ENCODE measurements at places on chromosomes 7 and 10.

DNA sequence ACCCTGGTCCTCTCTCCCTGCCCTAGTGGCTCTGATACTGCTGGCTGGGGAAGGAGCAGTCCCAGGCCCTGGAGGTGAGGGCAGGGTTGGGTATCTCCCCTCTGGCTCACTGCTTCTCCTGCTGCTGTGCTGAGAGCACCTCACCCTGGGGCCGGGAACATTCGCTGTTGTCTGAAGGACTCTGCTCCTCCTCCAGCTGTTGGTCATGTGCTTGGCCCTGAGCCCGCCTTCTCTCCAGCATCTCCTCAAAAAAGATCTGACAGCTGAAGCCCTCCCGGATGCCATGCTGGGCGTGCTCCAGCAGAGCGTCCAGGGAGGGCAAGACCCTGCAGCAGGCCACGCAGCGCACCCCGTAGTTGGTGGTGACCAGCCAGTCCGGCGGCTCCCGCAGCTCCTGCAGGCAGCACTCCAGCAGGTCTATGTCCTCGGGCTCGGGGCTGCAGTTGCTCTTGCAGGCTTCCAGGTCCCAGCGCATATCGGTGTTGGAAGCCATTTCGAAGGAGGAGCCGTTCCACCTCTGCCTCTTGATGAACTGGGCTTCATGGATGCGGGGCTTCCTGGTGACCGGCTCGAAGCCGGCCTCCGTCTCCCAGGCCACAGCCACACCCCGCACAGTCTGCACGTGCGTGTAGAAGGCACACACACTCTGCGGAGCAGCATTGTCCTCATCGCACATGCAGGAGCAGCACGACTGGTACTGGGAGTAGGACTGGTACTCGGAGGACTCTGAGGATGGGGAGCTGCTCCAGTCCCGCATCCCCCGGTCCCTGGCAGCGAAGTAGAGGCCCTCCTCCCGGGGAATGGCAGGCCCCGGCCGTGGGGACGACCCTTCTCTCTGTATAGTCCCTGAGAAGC, 2.1 kb downstream of the FAM170B start:
- DNase-seq, result no peak

GRCh38 chr7:74405191-74405898, 48.4 kb upstream of the GTF2IRD1 start:
- DNase-seq, result no peak

DNA sequence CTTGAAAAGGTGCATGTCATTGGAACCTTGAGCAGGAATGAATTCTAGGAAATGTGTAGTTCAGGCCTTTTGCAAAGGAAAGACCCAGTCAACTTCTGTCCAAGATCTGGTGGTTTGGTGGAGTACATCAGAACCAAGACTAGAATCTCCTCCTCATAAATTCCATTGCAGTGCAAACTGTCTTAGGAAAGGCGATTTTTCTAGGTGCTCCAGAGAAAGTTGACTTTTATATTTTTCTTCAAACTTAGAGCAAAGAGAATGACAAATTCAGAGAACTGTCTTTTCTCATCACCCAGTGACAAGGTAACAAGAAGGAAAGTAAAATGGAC, 50.0 kb downstream of the PRTFDC1 start:
- no peak for DNase-seq

DNA sequence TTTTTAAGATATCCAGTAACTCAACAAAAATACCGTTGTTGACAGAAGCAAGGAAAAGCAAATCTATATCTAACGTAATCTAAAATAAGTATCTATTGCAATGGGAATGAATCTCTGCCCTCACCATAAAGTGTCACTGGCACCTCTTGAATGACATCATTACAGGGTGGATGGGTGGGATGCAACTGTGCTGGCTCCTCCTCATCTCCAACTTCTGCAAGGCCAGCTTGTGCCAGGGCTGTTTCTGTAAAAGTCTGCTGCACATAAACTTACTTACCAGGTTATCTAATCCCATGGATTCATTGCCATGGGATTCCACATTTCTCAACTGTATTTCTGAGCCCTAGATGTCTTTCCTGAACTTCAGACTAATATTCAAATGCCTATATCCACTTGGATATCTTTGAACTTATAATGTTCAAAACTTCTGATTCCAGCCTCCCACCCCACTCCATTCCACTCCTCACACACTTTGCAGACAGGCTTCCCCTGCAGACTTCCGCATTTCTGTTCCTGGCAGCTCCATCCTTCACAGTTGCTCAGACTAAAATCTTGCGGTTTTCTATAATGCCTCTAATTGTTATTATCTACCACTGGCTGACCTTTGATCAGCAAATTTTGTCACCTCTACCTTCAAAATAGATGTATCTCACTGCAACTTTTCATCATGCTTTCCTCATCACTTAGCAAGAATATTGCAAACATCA, 10.7 kb downstream of the FGL2 start:
- DNase-seq, result no peak

DNA sequence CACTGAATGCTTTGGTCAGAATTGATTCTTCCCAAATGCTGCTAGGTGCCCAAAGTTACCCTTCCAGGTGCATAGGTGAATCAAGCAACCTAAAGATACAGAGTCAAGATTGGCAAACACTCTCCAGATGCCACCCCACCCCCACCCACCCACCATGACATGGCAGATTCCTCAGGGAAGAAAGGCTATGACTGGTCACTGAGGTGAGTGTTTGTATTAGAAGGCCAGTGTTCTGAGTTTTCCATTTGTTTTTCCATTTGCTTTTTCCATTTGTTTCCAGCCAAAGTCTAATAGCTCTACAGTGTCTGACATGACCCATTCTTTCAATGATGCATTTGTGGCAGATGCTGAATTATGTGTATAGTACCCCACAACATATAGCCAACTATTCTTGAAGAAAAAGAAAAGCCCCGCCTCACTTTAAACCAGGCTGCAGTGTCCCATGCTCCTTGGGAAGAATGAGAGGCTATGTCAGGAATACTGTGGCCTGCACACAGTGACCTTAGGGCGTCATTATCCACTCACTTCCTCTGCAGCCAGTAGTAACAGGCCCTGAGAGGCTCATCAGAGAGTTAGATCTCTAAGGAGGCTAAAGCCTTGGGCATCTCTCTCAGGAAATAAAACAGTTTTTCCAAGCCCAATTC, 16.1 kb upstream of the HIBADH start:
- DNase-seq, result no peak

GRCh38 chr7:131231381-131232220, 96.1 kb upstream of the MKLN1 start:
- no peak for DNase-seq

GRCh38 chr10:62684911-62685310, 119.6 kb upstream of the ADO start:
- no peak for DNase-seq

- no peak for DNase-seq
Measured at GRCh38 chr10:95176101-95176500, 17.9 kb upstream of the ACSM6 start.

GRCh38 chr10:35940141-35941041, 298.3 kb upstream of the FZD8 start:
- no peak for DNase-seq

GRCh38 chr7:155785536-155785935, 26.7 kb downstream of the SHH start:
- DNase-seq, result no peak

DNA sequence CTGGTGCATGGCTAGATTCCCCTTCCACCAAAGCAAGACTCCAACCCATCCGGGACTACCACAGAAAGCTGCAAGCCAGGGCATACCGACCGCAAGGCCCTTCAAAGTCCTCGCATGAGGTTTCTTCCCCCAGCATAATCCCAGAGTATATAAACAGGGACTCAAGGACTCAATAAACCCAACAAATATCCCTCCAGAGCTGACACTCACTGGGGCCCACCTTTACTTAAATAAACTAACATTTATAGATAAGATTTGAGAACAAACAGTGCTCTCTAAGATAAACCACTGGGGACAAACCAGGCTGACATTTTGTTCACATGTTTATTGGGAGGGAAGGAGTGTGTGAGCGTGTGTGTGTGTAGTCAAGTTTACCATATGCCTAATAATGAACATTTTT, 138.2 kb downstream of the ADAM12 start:
- DNase-seq, result no peak

DNA sequence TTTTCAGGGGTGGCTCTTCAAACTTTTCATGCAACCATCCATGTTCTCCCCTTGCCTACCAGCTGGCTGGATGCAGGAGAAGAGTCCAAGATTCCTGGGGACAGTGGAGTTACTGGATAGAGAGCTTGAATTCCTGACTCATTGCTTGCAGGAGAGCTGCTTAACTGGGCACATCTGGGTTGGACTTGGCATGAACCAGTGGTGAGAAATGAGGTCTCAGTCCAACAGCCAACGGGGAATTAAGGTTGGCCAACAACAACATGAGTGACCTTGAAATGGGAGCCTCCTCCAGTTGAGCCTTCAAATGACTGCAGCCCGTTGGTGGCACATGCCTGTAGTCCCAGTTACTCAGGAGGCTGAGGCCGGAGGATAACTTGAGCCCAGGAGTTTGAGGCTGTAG, 58.1 kb upstream of the OPN4 start:
- DNase-seq, result no peak

DNA sequence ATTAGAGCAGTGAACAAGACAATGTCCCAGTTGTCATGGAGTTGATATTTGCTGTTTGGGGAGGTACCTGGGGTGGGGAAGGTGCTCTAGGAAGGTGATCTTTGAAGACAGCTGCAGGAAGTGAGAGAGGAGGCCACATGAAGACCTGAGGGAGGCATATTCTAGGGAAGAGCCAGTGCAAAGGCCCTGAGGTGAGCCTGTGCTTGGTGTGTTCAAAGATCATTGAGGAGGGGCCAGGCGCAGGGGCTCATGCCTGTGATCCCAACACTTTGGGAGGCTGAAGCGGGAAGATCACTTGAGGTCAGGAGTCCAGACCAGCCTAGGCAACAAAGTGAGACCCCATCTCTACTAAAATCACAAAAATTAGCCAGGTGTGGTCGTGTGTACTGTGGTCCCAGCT, 15.1 kb downstream of the SEC61A2 start:
- no peak for DNase-seq

DNA sequence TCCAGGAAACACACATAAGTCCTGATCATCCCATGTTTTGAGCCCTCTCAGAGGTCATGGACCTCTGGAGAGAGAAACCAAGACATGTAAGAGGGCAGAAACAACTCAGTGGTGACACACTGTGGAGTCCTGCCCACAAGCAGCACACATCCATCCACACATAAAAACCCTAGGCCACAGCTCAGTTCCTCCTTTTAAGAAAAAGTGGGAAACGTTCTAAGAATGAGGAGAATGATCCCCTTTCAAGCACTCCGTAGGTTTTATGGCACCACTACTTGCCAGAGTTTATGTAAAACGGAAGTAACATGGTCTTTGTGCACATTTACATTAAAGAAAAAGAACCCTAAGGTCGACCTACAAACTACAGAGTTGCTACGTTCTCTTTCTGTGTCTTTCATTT, 19.9 kb downstream of the ATAD1 start:
- DNase-seq, result no peak

GRCh38 chr10:113965683-113966082, 78.0 kb upstream of the ADRB1 start:
- no peak for DNase-seq

GRCh38 chr7:47587976-47588375, 6.1 kb upstream of the TNS3 start:
- DNase-seq, result no peak

DNA sequence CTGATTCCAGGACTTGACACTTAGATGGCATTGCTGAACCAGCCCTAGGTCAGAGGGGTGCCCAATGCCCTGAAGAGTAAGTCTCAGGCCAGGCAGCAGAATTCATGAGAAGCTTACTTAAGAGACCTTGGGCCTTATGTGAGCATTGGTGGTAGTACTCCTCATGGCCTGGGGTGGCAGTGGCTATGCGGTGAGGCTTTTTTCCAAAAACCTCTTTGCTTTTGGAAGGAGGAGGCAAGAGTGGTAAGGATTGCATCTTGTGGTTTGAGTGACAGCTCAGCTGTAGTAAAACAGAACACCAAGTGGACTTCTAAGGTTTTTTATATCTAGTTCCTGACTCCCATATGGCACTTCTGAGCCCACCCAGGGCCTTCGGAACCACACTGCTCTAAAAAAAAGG, 459.0 kb upstream of the STEAP1 start:
- no peak for DNase-seq

DNA sequence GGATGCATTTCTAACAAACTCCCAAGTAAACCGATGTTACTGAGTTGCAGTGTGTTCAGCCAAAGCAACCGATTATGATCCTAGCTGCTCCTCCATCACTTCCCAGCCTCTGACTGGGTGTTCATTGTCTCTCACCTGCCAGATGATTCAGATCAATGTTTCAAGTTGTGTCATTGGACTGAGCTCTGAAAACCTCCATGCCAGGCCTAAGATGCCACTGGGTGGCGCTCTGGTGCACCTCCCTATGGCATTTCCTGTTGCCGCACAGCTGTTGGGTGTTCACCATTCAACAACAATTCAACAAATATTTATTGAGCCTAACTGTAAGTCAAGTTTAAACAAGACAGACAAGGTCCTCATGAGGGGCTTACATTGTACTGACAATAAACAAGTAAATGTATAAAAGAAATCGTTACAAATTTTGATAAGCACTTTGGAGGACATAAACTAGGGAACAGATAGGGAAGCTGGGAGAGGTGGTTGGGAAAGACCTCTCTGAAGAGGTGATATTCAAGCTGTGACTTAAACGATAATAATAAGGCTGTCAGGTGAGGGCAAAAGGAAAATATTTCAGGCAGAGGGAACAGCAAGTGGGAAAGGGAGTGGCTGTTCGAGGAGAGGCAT, 22.8 kb downstream of the RGR start:
- DNase-seq, result peak; percentile 13

DNA sequence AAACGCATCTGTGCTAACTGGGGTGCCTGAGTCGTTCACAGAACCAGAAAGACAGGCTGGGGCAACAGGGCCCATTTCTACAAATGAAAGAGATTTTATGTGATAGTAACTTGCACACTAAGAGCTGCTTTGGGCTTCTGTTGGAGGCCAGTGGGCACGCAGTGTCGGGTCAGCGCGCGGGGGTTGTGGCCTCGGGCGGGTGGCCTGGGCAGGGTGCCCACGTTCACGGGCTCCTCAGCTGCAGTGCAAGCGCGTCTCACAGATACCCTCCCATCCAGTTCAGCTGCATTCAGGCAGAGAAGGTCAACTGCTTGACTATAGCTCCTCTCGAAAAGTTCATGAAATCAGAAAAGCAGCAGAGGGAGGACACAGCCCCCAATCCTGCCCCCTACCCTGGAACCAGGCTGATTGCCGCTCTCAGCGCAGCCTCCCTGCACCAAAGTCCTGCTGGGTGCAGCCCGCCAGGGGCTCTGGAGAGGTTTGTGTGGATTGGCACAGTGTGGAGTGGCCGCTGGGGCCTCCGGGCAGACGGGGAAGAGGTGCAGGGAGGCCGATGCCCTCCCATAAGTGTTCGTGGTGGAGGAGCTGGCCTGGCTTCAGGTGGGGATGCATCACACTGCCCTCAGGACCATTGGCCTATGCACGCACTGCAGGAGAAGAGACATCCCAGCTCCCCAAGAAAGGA, 582.8 kb downstream of the TCERG1L start:
- no peak for DNase-seq

- DNase-seq, result no peak
Measured at GRCh38 chr7:120720317-120720716, 137.6 kb downstream of the TSPAN12 start.

Data from NCI-H2227 treated with DMSO at 0.1 percent for 48 hours (cell line).